Cortex of kidney (tissue), 1 donor: ENCODE measurements at places on chromosomes 7 and 10.

- no peak for DNase-seq
These were observed 150.8 kb downstream of the NSUN6 start for GRCh38 chr10:18500576-18500975.

DNA sequence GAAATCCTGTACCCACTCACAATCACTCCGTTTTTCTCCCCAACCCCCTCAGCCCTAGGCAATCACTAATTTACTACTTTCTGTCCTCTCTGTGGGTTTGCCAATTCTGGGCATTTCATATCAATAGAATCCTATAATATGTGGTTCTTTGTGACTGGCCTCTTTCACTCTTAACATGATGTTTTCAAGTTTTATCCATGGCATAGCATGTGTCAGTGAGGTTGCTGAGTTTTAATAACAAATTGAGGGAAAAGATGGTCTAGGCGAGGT lies 11.9 kb downstream of the PLAU start:
- DNase-seq = no peak

DNA sequence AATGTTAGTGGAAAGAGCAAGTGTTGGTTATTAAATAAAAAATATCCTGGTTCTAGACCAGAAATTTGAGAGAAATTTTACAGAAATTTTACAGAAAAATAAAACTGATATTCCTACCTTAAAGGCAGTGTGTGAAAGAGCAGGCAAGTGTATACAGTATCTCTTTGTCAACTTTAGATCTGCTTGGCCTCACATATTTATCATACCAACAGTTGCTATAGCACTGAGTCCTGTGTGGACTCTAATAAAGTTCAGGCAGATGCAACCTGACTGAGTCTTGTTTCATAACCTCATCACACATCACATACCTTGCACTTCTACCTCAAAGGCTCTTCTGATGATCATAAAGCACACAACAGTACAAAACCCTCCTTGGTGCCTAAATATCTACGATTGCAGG lies 552.4 kb upstream of the PCDH15 start:
- no peak for DNase-seq

- DNase-seq = no peak
These were observed 26.3 kb downstream of the CLRN3 start for GRCh38 chr10:127866276-127867013.
